Activated CD4-positive, alpha-beta T cell treated with anti-CD3 and anti-CD28 coated beads, Interleukin-2, amount 10 ng/mL, durations not matched to agents 7 days and 5 days (primary cell): ENCODE measurements at places on chromosomes 6 and 20. TPM values are rescaled to one million over a fixed set of nuclear protein-coding genes. Genes with fewer than 3 reads are reported as not detected.

DNA sequence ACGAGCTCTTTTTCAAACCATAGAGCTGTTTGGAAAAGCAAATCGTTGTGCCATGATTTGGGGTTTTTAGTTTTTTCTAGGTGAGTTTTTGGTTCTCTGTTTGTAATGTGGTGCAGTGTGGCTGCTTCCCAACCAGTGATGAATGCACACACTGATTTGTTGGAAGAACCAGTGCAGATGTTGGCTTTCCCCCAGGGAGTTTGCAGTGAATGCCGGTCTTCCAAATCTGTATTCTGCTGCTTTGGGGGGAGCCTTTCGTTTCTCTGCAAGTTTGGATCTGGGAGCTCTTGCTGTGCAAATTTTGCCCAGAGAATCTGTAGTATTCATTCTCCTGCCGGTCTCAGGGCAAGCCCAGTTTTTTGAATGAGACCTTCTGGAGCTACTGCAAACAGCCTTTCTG is 14.5 kb downstream of the HECA start:
- no peak for DNase-seq

GRCh38 chr6:15370733-15371671 is 125.1 kb downstream of the JARID2 start:
- DNase-seq: no peak

GRCh38 chr20:52246366-52246765 is 54.8 kb upstream of the ZFP64 start:
- no peak for DNase-seq

DNA sequence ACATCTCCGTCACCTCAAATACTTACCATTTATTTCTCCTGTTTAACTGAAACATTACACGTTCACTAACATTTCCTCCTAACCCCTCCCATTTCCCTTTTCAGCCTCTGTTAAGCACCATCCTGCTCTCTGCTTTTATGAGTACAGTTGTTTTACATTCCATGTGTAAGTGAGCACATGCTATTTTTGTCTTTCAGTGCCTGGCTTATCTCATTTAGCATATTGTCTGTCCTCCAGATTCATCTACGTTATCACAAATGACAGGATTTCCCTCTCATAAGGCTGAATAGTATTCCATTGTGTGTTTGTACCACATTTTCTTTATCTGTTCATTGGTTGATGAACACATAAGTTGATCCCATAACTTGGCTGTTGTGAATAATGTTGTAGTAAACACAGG is 22.7 kb downstream of the TAF11 start:
- no peak for DNase-seq

Gene ARMH2
- total RNA-seq: 2.3 TPM

GRCh38 chr6:142918339-142919042 is 26.5 kb downstream of the HIVEP2 start:
- DNase-seq: no peak

DNA sequence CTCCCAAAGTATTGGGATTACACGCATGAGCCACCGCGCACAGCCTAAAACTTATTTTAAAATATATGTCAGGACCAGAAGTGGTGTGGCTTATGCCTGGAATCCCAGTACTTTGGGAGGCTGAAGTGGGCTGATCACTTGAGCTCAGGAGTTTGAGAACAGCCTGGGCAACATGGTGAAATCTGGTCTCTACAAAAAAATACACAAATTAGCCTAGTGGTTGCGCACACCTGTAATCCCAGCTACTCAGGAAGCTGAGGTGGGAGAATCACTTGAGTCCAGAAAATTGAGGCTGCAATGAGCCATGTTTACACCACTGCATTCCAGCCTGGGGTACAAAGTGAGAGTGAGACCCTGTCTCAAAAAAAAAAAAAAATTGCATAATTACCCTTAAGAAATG is 13.7 kb downstream of the PXT1 start:
- DNase-seq: no peak

DNA sequence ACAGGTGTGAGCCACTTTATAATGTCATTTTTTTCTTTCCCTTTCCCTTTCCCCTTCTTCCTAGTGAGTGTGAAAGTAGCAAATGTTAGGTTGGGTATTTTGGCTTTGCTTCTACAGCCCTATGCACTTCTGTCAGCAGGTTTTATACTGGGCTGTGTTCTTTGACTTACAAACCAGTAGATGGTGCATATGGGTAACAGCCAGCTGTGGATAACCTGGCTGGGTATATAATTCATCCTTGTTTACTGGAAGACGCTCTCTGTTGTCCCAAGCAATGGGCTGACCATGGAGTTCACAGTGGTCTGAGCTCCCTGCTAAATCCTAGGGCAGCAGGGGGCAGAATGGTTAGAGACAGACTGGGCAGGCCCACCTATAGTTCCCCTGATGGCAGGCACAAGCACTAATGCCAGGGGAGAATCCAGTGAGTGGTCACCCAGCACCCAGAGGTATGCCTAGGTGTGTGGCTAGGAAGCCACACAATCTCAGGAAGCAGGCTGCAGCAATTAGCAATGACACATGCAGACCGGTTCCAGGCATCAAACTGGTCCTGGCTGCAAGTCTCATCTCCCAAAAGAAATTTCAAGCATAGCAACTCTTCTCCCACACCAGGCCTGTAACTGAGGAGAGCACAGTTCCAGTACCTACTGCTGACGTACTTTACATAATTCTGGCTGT is 592.7 kb upstream of the MAN1A1 start:
- DNase-seq: no peak

Gene RSPH4A
- 0.19 TPM for total RNA-seq

Gene DBNDD2
- total RNA-seq: 10.5 TPM

GRCh38 chr20:58017970-58018530 is 210.4 kb downstream of the ANKRD60 start:
- no peak for DNase-seq

Gene SLC22A3
- total RNA-seq: not detected

DNA sequence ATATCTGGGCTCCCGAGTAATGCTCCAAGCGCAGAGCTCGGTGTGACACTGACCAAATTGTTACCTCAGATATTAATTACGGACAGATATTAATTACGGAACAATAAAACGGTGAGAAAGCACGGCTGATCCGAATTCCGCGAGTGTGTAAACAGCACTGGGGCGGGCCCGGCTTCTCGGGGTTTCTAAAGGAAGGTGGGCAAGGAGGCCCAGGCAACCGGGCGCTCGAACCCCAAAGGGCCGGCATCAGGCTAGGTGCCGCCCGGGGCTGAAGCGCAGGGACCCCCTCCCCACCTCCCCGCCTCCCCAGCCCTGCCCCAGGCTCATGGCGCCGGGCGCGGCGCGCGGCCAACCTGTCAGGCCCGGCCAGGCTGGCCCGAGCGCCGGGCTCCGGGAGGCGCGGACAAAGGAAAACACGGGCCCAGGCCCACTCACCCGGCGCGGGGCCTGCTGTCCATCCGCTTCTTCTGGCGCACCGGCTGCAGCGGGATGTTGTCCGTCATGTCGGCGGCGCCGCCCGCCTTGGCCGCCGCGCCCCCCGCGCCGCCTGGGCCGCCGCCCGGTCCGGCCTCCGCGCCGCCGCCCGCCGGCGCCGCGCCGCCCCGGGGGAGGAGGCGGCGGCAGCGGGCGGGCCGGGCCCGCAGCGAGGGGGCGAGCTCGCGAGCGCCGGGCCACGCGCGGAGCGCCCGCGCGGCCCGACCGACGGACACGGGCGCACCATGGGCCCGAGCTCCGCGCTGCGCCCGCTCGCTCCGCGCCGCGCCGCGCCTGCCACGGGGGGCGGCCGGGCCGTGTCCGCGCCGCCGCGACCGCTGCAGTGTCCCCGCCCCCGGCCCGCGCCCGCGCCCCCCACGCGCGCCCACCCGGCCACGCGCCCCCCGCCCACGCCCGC is at the start of gene ATP9A:
ATP9A (minus strand) TSS at position 524 of the 892 bp plus-strand sequence; CDS start at position 503, 21 bp downstream.
- no peak for DNase-seq

DNA sequence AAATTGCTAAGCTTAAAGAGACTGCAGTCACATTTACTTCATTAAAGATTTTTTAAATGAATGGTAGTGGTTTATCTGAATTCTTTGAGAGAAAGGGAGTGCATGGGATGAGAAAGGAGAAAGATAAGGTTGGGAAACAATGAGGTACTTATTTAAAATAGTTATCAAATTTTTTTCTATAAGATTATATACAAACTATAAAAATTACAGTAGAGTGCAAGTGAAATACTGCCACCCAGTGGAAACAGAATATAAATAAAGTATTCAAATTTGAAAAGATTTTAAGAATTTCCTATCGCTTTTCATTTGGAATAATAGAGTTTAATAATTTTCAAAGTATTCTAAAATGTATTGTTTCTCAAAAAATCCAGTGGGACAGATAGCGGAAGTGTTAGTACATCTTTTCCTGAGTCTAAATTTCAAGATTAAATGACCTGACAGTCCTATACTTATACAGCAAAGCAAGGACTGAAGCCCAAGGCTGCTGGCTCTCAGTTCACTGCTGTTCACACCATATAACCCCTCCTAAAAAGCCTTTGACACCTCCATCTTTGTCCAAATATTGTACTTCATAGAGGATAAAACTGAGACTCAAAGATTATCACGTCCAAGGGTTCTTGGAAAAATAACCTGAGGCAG is 31.1 kb downstream of the EPM2A start:
- DNase-seq: no peak
